ENCODE measurements at places on chromosomes 4 and X.

DNA sequence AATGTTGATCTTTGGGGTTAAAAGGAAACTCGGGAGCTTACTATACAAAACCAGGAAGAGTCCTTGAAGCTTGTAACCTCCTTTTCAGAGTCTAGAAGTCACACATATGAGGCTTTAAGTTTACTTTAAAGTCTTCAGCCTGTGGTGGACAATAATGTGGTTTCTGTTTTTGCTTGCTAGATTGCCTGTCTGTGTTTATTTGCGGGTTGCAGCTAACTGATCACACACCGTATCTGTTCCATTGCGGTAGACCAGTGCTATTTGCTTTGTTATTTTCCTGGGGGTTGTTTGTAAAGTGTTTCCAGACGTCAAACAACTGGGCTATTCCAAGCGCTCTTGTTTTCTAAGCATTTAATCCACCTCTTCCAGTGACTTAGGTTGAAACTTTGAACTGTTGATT is 143.0 kb upstream of the GYPA start:
- no peak for DNase-seq

DNA sequence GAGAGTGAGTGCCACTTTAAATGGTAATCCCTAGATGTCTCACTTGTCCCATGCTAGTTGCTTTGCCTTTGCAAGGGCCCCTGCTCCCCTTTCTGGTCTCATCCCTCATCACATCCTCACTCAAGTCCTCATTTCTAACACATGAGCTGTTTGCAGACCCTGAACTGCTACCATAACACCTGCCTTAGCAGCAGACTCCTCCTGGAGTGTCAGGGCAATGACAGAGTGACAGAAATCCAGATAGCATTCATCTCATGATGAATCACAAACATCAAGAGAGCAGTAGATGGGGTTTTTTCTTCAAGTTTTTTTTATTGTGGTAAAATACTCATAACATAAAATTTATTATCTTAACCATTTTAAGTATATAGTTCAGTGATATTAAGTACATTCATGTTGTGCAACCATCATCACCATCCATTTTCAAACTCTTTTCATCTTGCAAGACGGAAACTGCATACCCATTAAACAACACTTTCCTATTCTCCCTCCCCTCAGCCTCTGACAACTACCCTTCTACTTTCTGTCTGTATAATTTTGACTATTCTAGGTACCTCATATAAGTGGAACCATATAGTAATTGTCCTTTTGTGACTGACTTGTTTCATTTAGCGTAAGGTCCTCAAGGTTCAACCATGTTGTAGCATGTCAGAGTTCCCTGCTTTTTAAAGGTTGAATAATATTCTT is 133.2 kb upstream of the RPS6KA3 start:
- DNase-seq: no peak

DNA sequence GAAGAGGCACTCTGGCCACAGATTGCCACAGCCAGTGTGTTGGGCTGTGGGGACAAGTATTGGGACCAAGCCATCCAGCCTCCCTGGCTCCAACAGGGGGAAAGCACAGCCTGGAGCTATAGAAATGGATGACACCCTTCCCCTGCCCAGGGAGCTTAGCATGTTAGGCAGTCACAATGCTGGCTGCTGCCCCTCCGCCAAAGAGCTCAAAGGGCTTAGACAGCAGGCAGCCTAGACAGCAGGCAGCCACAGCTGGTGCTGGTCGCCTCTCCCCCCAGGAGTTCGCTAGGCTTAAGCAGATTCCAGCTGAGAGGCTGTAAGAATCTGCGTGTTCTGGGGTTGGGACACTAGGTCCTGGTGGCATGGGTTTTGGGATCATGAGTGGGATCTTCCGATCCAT is 94.5 kb upstream of the MXRA5 start:
- no peak for DNase-seq

DNA sequence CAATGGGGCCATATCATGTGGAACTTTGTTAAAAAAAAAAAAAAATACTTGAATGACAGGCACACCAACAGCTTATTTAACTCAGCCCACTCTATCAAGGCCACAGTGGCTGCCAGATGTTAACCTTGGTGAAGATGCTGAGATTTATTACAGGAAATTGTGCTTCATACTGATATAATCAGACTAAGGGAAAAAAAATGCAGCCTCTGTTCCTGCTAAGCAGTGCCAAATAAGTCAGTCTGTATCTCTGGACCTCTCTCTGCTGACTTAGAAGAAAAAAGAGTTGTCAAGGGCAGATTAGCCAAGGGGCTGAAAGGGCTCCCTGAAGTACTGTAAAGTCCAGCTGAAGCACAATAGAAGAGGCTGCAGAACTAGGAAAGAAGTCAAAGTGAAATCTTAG is 677.7 kb upstream of the HTR2C start:
- no peak for DNase-seq

DNA sequence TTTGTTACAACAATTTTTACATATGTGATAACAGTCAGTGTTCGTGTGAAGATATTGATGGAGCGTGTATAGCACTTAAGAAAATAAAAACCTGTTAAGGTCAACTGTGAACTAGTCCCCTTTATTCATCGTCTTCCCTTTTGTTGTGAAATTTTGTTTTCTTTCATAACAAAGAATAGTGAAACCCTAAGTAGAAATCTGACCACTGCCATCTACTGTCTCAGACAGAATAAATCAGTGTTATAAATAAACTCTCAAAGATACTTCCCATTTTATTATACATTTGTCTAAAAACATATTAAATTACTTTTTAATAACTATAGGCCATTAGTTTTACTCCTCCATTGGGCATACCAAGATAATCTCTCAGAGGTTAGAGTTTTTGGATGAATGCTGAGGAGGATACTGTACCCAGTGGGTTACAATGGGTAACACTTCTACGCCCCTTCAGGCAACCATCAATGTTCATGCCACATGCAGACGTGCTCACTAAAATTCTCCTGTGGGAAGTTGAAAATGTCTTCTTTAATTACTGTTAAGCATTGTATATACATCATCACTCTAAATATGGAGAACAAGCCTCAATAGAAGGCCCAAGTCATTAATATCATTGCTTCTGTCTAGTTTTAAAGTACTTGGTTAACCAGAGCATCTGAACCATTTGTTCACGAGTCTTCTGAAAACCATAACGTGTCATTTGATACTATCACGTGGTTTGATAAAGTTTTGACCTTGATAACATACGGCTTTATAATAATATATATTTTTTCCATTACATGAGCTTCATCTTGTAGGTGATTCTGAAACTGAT is 171.2 kb downstream of the TMA16 start:
- DNase-seq: no peak

DNA sequence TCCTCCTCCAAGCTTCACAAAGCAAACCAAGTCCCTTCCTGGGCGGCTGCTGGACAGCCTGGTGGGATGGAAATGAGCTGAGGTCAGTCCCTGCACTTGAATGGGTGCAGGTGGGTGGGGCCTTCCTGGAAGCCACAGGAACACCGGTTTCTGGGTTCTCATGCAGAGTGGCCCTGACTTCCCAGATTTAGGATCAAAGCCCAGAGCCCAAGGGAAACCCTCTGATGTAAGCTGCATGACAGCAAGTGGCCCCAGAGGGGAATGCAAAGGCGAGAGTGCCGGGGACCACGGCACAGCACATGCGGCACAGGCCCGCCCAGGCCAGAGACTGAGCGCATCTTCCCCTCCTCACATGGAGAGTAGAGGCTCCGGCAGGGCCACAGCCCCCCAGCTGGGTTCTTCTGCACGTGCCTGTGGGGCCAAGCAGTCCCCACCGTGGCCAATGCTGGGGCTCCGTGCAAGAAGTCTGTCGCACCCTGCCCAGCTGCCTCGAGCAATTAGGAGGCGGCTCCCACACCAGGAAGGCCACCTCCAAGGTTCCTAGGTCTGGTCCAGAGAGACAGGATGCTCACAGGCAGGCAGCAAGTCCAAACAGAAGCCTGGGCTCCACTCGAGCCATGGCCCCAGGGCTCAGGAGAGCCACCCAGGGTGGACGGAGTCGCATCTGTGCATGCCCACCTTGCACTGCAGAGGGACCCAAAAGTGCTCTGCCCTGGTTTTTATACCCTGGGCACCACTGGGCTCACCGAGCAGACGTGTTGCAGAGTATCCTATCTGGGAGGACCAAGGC is 83.0 kb downstream of the HTRA3 start:
- DNase-seq: no peak

- no peak for DNase-seq
Observed at GRCh38 chr4:105815701-105816100, 79.6 kb upstream of the NPNT start.

DNA sequence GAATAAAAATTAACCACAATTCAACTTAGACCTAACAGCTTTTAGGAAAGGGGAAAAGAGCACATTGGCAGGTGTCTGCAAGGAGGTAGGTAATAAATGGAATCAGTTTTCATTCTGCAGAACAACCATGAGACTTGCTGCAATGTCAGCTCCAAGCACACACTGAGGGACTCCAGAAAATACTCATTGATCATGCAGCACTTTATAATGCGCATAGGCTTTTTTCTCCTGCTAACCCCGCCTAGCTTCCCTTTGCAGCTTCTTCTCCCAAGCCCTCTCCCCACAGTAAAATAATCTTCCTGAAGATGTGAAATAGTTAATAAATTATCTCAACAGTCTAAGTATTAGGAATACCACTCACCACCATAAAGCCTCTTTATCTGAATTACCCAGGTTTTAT is 36.9 kb downstream of the ANKRD17 start:
- no peak for DNase-seq

Data from CD4-positive, alpha-beta T cell treated with Interleukin-2 at 100 ng/mL for 4 hours (primary cell).